ENCODE measurements at places on chromosomes 2 and 18.

DNA sequence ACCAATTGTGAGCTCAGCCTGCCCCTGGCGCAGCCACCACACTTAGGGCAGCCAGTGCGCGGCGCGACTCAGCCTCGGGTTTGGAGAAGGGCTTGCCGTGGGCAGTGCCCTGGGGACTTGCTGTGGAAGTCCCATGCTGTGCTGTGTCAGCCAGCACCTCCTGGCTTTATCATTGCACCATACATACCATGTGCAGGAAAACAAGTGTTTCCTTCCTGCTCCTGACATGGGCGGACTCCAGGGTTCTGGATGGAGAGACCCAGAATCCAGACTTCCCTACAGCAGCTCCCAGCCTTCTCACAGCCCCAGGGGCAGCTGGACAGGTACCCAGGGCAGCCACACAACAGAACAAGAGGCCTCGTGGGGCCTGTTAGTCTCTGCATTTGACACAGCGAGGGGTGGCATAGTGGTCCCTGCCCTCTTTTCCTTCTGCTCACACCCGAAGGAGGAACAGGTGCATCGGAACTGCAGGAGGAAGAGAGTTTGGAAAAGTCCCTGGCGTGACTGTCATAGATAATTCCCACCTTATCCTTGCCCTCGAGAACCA lies 54.2 kb downstream of the SDC1 start:
- no peak for DNase-seq

- no peak for DNase-seq
Observed at GRCh38 chr2:145909175-145909755, 1389.3 kb upstream of the ZEB2 start.

- DNase-seq: peak; percentile 38
Observed at GRCh38 chr2:30230497-30231211, 680 bp upstream of the LBH start.

DNA sequence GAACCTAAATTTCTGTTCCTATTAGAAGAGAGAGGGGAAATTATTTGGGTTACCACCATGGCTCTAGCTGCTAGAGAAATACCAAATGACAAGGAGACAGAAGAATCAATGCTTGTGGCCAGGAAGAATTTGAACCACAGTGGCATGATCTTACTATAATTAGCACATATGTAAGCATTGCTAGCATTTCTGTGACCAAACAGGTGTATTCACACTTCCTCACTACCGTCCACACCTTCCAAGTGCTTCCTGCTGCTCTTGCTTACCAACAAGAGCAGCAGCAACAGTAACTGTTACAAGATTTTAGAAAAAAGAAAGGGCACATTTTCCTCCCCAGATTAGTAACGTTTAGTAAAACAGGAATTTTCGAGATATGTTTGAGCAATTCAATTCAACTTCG lies 60.5 kb downstream of the CDH7 start:
- DNase-seq: no peak

DNA sequence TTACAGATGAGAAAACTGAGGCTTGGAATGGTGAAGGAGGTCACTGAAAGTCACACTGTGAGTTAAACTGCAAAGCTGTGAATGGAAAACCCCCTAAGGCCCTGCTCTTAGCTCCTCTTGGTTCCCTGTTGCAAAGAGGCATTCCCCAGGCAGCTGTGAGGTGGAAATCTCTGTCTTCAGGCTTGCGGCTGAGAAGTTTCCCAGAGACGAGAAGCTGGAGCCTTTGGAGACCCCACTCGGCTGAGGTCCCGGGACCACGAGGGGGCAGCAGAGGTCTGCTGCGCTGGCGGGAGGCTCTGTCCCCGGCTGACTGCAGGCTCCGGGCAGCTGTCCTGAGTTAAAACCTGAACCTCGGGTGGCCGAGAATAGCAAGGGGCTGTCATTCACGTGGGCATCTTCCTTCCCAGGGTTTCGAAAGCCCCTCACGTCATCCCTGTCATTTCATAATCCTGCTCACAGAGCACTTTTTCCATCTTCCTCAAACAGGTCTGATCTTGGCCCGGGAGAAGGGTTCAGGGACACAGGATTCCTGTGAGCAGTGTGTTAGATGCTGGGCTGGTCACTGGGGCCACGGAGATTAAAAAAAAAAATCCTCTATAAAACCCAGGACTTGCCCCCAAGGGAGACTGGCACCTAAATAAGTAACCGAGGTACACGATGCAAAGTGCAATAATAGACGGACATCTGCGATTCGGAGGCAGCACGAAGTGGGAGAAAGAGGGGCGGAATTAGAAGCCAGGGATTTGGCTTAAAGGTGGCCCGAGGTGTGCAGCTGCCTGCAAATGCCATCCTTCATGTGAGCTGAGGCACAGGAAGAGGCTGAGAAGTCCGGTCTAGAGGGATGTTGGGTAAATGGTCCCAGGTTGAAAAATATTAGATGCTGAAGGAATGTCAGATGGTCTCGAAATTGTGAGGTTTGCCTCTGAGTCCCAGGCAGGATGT lies 24.6 kb upstream of the ATOH8 start:
- DNase-seq: peak; percentile 76

DNA sequence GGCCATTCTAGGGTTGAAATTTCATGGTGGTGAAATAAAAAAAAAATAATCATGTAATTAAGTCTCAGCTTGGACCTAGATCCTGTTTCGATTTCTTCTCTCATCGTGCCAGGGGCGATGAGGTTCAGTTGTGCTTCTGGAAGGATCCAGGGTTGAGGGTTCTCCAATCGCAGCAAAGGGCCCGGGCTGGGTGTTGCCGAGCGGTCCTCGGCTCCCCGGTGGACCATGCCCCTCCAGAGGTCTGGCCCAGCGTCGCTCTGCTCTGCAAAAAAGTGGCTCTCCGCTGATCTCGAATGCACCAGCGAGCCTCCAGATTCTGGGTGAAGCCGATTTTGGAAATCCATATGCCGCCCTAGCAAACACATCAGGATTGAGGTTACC lies 39.0 kb downstream of the EN1 start:
- no peak for DNase-seq

GRCh38 chr2:133265432-133265949 lies 302.8 kb downstream of the NCKAP5 start:
- DNase-seq: no peak

GRCh38 chr2:123179526-123179925 lies 845.6 kb upstream of the CNTNAP5 start:
- no peak for DNase-seq

DNA sequence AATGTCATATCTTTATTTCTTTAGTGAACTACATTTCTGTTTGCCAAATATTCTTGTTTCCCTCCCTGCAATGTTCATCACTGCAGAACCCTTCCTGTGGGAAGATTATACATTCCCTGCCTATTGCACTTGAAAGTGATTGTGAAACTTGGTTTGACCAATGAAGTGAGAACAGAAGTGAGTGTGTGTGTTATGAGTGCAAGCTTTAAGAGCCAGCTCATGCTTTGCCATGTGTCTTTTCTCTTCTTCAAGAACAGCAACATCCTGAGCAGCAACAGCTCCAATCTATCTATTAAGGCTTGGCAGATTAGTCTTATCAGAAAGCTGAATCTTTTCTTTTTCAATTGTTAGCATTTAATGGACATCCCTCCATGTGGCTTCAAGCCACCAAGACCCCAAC lies 42.0 kb upstream of the UBE2E3 start:
- no peak for DNase-seq

GRCh38 chr2:60353863-60354262 lies 199.6 kb downstream of the BCL11A start:
- no peak for DNase-seq

DNA sequence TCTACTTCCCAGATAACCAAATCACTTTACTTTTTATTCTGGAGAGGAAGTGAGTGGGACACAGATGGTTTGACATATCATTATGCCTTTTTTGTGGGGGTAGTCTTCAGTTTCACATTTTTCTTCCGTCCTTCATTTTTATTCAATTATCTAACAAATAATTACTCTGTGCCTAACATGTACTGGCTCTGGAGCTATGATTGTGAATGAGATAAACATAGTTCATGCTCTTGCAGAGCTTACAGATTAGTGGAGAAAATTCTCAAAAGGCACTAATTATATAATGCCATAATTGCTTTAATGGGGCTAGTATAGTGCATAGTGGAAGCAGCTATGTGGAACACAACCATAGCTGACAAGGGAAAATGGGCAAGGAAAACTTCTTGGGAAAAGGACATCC lies 303.6 kb upstream of the TFPI start:
- DNase-seq: no peak

- no peak for DNase-seq
Observed at GRCh38 chr18:10878703-10879102, 270.7 kb downstream of the PIEZO2 start.

DNA sequence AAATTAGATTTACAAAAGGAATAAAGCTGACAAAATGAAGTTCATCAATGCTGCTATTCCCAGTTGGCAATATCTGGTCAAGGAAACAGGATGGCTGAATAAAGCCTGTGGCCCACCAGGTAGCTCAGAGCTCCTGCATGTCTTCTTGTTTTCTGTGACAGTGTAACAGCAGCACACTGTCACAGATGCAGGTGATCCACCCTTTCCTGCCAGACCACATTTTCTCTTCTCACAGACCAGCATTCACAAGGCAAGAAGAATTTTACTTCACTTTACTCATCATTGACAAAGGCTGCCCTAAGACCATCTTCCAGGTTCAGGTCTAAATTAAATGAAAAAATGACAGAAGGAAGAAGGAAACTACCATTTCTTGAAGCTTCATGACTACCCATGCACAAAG lies 166.2 kb upstream of the MEIS1 start:
- no peak for DNase-seq

DNA sequence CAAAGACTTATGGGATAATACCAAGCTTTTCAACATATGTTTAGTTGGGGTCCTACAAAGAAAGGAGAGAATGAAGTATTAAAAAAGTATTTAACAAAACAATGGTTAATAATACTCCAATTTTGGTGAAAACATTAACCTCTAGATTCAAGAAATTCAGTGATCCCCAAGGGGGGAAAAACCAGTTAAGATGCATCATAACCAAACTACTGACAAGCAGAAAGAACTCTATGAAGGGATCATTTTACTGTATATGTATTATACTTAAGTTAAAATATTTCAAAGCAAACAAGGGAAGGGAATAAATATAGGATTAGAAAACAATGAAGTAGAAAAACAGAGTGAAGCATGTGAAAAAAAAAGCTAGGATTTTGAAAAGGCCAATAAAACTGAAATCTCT lies 8.7 kb downstream of the CNRIP1 start:
- DNase-seq: no peak
